ENCODE measurements at places on chromosomes 1 and 21.

DNA sequence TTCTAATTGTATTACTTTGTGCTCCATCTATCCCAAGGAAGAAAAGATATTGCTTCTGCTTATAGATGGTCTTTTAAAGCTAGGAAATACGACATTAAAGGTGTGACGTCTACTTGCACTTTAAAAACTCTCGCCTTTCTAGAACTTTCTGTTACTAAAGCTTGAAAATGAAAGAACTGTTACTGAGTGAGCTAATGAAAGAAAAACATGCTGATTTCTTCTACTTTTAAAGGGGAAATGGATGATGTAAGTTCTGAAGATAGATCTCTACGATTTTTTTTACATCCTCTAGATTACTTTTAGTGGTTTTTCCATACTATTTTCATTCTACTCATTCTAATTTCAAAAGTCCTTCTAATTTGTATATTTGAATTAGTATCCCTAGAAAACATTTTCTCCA, 387.5 kb downstream of the USP25 start:
- DNase-seq = no peak

GRCh38 chr1:215603319-215603718, 36.2 kb downstream of the KCTD3 start:
- no peak for DNase-seq

- no peak for DNase-seq
These were observed 16.6 kb upstream of the S1PR1 start for GRCh38 chr1:101219924-101220870.

DNA sequence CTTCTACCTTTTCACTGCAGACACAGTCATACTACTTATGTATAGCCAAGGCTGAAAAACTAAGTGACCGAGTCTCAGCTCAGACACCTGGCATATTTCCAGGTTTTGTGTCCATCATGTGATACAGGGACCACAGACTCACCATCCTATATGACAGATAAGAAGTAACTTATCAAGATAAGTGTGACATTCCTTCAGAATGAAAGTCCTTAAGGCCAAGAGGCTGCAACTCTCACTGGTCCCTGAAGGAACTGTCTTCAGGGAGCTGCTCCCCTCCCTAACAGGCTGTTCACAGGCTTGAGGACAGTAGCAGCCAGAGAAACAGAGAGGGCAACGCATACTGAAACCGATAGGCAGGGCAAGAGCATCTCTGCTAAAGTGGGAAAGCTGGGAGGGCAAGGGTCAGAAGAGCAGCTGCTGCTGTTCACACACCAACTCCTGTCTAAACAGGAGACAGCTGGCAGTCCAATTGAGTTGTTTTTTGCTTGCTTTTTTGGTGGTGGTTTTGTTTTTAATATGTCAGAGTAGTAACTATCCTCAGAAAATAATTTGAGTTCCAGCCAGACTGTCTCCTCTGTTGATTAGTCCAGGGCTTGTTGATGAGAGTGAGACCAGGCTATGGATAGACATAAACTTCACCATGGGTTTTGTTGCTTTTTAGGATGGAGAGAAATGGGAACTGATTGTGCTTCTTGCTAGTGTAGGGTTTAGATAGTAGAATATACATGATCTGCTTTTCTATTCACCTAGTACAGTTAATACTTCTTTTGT, 67.7 kb downstream of the MACF1 start:
- DNase-seq = no peak

- DNase-seq = no peak
These were observed 431.0 kb upstream of the BRINP3 start for GRCh38 chr1:190908691-190909090.

DNA sequence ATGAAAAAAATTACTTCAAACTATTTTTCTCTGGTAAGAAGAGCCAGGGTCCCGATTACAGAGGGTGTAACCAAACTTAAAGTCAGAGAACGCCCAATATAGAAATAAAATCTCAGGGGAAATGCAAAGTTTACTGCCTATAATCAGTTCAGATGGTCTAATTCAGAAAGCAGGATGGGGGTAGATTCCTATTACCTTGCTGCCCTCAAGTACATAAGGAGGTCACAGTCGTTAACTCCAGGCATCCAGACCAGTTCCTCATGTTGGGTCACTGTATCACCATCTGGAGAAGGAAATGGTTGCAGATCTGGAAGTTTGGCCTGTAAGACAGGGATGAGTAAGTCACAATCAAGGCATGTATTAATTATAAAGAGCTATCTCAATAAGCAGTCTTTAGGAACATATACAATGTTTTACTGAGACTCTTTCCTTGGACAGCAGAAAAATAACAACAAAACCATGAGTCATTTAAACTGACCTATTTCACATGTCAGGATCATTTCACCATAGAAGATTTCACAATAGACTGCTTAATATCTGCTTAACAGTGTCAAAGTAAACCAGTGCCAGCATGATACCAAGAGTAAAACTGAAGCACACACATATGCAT, 179.4 kb downstream of the SLC45A1 start:
- DNase-seq = no peak

GRCh38 chr1:21763236-21763635, 19.7 kb downstream of the USP48 start:
- DNase-seq = no peak

- no peak for DNase-seq
These were observed 61.2 kb downstream of the SYT6 start for GRCh38 chr1:114092186-114093062.

- DNase-seq = no peak
These were observed 37.4 kb upstream of the WASF2 start for GRCh38 chr1:27527223-27527889.

DNA sequence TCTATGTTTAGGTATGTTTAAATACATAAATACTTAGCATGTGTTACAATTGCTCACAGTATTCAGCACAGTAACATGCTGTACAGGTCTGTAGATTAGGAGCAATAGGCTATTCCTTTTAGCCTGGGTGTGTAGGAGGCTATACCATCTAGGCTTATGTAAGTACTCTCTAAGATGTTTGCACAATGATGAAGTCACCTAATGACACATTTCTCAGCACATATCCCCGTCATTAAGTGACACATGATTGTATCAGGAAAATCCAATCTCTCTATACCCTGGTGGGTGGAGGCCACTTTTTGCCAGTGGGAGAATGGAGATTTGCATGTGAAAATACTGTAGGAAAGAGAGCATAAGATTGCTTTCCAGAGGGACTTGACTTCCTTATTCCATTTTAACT, 5.5 kb upstream of the TEDDM1 start:
- no peak for DNase-seq

GRCh38 chr21:44869781-44870747, 3.4 kb downstream of the PTTG1IP start:
- DNase-seq = peak; percentile 88

DNA sequence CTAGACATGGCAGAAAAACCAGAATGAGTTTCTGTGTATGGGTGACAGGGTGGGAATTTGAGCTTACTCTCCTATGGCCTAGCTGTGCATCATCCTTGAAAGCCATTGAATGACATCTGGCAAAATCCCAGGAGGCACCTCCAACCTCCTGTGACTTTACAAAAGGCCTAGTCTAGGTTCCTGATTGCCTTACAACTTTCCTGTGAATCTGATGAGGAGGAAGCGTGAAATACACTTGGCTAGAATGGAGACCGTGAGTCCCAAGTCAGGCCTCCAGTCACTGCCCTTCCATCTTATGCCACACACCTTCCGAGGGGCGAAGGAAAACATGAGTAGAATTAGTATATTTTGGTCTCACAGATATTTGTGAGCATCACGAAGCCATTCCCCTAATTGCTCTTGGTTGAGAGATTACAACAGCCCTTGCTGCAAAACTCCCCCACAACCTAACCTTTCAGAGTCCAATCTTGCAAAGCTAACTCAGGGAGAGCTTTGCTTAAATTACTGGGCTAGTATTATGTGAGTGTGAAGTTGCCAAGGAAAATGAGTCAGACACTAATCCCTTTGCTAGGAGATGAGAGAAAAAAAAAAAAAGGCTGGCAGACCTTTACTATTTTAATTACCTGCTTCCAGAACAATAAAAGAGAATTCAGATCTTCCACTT, 36.3 kb upstream of the PAXBP1 start:
- DNase-seq = peak; percentile 35

DNA sequence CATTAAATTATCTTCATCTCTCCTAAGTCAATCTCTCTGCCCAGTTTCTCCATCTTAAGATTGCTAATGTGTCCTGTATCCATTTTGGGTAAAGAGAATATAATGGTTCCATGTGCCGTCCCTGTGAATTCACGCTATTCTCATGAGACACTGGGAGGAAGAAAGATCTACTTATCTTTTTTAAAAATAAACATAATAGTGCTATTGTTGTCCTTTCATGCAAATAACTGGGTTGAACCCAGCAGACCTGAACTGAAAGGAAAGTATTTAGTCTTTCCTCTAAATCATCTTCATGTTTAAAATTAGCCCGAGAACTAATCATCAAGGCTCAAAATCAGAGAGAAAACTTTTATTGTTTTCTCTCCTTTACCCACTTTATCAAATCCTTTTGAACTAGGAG, 22.4 kb downstream of the SLAMF1 start:
- peak; percentile 91 for DNase-seq

DNA sequence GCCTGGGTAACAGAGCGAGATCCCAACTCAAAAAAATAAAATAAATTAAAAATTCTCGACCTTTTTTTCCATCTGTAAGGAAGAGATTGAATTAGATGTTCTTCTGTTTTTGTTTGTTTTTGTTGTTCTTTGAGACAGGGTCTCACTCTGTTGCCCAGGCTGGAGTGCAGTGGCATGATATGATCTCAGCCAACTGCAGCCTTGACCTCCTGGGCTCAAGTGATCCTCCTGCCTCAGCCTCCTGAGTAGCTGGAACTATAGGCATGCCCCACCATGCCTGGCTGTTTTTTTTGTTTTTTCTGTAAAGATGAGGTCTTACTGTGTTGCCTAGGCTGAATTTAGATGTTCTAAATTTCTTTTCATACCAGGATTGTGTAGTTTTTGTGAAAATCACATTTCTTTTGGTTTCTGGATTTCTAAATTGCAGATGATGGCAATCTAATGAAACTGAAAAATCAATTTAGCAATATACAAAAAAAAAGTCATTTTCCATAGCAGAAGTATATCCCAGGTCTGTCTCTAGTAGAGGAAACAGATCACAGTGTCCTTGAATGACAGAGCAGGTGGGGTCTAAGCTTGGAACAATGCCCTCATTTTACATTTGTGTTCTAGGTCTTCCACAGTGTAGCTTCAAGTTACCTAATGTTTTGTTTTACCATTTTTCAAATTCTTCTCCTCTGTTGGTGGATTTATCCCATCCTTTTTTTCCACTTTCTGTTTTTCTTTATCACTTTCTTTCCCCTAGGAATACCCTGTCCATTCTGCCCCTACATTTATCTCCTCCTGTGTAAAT, 20.3 kb downstream of the ZYG11A start:
- DNase-seq = no peak

GRCh38 chr1:162682013-162682419, 49.8 kb downstream of the DDR2 start:
- no peak for DNase-seq

DNA sequence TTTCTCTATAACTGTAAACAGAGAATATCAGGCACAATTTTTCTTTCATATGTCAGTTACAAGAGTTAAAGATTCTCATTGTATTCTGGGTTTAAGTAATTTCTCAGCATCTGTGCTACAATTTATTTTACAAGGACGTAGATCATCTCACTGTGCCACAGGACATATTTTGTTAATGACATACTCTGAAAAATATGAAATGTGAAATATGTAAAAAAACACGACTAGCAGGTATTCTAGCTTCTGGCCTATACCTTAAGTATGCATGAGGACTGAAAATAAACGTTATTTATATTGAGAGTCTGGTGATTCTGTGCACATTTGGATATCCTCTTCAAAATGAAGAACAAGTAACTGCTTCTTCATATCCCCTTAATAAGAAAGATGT, 308.8 kb downstream of the BRINP3 start:
- no peak for DNase-seq

- DNase-seq = no peak
These were observed 1.4 kb downstream of the EIF4G3 start for GRCh38 chr1:21175324-21175669.

- DNase-seq = no peak
These were observed 60.4 kb upstream of the HAO2 start for GRCh38 chr1:119308130-119308700.

GRCh38 chr1:162471290-162471853, 26.2 kb upstream of the UHMK1 start:
- no peak for DNase-seq

- DNase-seq = no peak
These were observed 17.0 kb downstream of the F3 start for GRCh38 chr1:94524531-94524930.

GRCh38 chr1:66271904-66272254, 262.1 kb upstream of the SGIP1 start:
- peak; percentile 44 for DNase-seq

- DNase-seq = no peak
These were observed 210.3 kb downstream of the SETD4 start for GRCh38 chr21:35850029-35850428.

- DNase-seq = peak; percentile 56
These were observed 14.3 kb downstream of the QSOX1 start for GRCh38 chr1:180168786-180169639.

- no peak for DNase-seq
These were observed 315.4 kb downstream of the MATN1 start for GRCh38 chr1:30407865-30408580.

DNA sequence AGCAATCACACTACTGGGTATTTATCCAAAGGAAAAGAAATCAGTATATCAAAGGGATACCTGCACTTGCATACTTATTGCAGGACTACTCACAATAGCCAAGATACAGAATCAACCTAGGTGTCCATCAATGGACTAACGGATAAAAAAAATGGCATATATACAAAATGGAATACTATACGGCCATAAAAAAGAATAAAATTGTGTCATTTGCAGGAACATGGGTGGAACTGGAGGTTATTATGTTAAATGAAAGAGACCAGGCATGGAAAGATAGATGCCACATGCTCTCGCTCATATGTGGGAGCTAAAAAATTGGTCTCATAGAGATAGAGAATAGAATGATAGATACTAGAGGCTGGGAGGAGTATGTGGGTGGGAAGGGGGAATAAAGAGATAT, 29.3 kb upstream of the CAP1 start:
- no peak for DNase-seq

DNA sequence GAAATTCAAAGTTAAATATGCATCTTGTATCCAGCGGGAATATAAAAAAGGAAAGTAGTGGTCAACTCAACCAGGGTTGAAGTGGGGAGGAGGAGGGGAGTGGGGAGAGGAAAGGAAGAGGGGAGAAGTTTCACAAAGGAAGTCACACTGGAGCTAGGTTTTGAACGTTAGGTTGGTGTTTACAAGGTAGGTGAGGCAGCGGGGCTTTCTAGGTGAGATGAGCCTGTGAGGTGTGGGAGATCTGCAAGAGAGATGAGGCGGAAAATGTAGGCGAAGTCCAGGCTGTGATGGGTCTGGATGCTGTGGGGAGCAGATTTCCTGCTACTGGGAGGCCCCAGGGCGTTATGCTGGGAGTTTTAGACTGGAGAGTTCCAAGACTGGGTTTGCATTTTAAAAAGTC, 36.1 kb upstream of the IL20 start:
- no peak for DNase-seq

DNA sequence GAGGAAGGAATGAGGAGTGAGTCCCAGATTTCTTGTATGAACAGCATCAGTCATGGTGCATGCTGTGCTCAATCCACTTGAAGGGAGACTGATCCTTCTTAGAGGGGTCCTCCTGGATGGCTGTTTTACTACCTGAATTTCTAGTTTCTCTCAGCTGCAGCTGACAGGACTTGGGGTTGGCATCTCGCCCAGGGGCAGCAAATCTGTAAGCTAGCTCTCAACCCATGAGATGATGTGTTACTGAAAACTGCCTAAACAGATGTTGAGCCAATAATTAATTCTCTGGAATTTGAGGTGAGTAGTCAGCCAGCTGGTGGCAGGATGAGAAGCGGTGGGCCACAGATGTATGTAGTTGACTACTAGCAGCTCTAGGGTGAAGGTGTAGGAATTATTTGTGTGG, 19.6 kb downstream of the BACH1 start:
- no peak for DNase-seq
